Suppressor macrophage (primary cell): ENCODE measurements at places on chromosomes 13 and 19.

DNA sequence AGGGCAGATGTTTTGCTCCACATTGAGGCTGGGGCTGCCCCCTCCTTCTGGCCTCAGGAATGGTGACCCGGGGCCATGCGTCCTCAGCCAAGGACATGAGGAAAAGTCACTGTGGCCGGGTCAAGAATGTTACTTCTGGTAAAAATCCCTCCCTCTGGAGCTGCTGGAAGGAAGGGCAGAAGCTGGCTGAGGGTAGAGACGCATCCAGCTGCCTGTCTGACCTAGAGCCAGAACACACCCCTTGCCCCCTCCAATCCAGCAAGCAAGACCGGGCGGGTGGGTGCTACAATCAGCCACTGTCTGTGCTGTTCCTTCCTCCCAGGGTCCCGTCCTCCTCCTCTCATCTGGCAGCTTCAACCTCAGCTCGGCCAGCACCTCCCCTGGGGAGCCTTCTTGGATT is 59.0 kb downstream of the PTPRS start:
- no peak for DNase-seq

- DNase-seq = no peak
These were observed 313.4 kb upstream of the DACH1 start for GRCh38 chr13:72180253-72180952.

DNA sequence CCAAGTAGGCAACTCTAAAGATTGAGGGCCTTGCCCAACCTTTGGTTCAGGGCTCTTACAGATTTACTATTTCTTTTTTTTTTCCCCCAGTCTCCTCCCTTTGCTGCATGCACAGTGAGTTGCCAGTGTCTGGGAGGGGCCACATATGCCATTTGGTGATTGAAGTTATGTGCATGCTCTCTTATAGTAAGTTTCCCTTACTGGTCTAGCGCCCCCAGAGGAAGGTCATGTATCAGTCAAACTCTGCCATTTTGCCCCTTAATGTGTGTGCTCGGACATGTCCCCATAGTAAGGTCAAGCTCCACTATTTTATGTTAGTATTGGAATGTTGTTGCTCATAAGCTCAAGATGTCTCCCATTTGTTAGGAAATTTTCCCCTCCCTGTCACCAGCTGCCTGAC is 1138.0 kb upstream of the SLC10A2 start:
- DNase-seq = no peak

DNA sequence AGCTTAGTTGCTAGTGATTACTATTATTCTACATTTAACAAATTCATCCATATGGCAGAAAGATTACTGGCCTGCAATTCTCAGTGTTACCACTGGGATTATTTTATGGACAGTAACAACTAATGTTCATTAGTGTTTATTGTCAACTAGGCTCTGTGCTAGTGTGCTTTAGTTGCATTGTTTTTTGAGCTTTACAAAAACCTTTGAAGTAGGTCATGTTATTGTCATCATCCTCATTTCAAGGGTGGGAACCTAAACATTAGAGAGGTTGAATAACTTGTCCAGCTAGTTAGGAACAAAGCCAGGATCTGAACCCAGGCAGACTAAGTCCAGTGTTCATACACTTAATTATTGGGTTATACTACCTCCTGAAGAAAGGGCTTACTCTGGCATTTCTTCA is 27.8 kb upstream of the TDRD3 start:
- DNase-seq = no peak

DNA sequence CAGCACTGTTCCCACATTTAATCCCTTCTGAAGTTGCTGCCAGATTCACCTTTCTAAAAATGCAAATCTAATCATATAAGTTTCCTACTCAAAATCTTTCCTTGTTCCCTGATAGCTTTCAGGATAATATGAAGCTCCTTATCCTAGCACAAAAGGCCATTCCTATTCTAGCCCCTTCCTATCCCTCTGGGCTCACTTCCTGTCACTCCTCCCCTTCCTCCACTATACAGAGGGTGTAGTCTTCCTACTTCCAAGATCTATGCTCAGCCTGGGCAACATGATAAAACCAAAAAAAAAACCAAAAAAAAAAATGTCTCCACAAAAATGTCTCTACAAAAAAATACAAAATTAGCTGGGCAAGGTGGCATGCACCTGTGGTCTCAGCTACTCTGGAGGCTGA is 78.3 kb downstream of the TSC22D1 start:
- DNase-seq = no peak

DNA sequence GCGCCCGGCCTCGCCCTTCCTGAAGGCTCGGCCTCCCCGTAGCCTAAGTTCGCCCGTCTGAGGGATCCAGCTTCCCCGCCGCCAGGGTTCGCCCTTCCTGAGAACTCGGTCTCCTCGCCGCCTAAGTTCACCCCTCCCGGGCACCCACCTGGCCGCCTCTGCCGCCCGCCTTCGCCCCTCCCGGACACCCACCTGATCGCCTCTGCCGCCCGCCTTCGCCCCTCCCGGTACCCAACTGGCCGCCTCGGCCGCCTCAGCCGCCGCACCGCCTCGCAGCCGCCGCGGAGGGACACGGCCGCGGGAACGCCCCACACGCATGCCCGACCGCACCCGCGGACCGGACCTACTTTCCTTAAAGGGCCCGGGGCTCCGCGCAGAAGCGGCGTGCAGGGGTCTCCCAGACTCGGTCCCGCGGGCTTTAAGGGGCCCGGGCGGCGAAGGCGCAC is at the start of gene MOB3A:
TSS of gene MOB3A (minus strand) at position 293 of the 446 bp plus-strand sequence. CDS start 17,766 bp downstream, outside the sequence.
- peak; percentile 97 for DNase-seq

DNA sequence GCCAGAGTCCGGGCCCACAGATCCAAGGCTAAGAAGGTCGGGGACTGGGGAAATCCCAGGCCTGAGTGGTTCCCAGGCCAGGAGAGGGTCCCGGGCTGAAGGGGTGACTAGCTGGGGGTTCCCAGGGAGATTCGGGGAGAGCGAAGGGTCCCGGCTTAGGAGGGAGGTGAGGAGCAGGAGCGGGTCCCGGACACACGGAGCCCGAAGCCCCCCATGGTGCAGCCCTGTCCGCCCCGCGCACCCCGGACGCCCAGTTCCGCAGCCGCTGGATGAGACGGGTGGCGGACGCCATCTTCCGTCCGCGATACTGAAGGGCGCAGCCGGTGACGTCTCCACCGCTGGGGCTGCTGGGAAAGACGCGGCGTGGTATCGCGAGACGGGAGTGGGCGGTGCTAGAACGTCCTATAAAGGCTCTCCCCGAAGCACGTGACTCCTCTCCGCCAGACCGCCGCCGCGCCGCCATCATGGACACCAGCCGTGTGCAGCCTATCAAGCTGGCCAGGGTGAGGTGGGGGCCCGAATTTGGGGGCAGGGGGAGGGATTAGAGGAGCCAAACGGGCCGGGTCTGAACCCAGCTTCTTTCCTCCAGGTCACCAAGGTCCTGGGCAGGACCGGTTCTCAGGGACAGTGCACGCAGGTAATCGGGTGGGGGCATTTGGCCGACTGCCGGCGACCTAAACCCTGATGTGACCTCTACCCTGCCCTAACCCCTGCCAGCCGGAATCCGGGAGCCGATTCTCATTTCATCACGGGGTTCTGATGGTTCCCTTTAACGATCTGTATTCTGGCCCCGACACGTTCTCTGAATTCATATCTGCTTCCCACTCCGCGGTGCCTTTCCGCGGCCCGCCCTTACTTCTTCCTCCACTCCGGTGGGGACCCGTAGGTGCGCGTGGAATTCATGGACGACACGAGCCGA is at the start of the genes NDUFA7 and RPS28:
TSS of gene NDUFA7 (minus strand) at position 309 of the 919 bp plus-strand sequence. CDS start at position 292, 17 bp downstream.
TSS of gene RPS28 (plus strand) at position 430 of the 919 bp plus-strand sequence. CDS start at position 465, 35 bp downstream.
- peak; percentile 98 for DNase-seq
